Skin of body (tissue), 3 donors: ENCODE measurements at places on chromosomes 3 and 15. TPM values are rescaled to one million over a fixed set of nuclear protein-coding genes. Genes with fewer than 3 reads are reported as not detected.

MEIS2 gene
- total RNA-seq, result 25.5 TPM

SIDT1 gene
- 4.4 TPM for total RNA-seq

GOLGA8G gene
- total RNA-seq, result not detected

DNA sequence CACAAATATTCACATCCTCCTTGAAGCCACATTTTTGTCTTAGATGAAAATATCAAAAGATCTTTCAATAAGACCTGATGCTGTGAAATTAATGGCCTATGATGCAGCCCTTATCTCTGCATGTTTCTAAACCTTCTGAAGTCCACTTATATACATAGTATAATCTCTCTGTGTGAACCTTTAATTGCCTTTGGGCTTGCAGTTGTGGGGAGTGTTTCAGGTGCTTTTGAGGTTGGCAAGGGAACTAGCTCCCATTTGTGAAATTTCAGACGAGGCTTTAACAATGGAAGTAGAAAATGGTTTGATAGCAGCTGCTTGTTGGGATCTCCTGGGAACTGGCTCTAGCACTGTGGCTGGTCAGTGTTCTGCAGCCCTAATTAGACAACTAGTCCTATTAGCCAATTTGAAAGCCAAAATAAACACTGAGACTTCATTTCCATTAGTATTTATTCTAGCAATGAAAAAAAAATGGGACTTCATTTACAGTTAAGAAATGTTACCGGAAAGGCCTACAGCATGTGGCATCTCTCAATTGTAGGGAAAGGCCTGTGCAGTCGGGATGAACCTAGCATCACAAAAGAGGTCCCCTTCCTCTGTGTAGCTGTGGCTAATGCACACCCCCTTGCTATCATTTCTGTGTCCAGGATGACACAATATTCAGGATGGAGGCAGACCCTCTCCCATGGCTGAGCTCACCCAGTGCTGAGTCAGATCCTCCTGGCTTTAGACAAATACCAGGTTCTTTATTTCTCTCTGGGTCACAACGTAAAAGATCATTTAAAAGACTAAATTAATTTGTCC is 140.7 kb upstream of the TRIM42 start:
- no peak for DNase-seq

DNA sequence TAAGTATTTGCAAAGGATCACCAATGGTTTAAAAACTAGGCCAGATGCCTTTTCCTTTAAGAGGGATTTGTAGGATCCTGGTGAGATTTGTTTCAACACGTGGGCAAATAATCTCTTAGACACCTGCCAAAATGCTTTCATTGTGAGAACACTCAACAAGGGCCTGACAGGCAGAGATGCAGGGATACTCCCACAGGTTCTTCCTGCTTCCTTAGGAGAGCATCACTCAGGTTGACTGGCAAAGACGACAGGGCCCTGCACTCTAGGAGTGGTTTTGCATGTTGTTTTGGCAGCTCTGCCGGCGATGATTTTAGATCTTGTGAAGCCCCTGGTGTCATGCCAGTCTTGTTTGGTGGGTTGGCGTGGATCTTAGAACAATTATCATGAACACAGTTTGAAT is 184.5 kb downstream of the NR1D2 start:
- no peak for DNase-seq

- no peak for DNase-seq
These were observed 101.6 kb upstream of the NR2E3 start for GRCh38 chr15:71708741-71709140.

- no peak for DNase-seq
These were observed 78.6 kb downstream of the MYLK start for GRCh38 chr3:123805504-123805903.

DNA sequence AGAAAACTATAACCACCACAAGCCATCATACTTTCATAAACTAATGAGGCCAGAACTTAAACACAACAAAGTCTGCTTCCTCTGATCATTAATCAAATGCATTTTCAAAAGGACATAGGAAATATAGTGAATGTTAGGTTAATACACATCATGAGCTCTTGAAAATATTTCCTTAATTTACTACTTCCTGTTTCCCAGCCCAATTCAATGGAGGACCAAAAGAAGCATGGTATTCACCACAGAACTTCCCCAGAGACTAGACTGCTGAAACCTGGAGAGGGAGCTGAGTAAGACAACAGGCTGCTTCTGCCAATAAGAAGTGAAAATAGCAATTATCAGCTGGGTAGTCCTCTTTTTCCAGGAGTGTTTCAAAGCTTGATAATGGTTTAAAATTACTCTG is 250.3 kb downstream of the ULK4 start:
- no peak for DNase-seq
